ENCODE measurements at places on chromosomes 13 and 19. TPM values are rescaled to one million over a fixed set of nuclear protein-coding genes. Genes with fewer than 3 reads are reported as not detected.

Gene RCBTB2
- 7.0 TPM for total RNA-seq

Gene CAPN12
- not detected for total RNA-seq

DNA sequence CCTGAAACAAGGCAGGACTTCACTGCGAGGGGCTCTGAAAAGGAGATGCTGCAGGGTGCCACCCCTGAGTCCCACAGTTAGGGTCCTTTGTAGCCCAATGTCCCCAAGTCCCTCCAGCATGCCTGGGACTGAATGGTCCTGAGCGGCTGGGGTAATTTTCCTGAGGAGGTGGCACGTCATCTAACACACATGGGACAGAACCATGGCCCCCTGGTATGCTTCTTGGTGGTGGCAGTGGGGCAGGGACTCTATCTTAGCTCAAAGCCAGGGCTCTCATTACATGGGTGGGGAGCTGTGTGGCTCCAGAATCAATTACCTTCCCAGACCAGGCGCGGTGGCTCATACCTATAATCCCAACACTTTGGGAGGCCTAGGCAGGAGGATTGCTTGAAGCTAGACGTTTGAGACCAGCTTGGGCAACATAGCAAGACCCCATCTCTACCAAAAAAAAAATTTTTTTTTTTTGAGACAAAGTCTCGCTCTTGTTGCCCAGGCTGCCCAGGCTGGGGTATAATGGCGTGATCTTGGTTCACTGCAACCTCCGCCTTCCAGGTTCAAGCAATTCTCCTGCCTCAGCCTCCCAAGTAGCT lies 7.9 kb upstream of the SLC7A9 start:
- no peak for DNase-seq

DNA sequence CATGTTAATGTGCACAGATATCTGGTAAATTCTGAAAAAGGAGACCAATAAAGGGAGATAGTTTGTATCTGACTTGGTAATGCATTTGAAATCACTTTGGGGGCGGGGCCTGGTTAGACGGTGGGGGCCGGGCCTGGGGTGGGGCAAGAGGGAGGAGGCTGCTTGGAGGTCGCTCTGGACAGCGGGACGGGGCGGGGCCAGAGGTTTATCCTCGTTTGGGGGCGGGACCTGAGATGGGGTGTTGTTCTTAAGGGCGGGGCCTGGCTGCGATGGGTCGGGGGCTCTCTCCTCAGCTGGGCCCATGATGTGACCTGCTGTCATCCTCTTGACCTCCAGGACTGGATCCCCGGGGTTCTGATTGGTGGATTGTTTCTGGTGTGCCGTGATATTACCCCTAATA lies 4.9 kb upstream of the ZNF808 start:
- DNase-seq: no peak

DNA sequence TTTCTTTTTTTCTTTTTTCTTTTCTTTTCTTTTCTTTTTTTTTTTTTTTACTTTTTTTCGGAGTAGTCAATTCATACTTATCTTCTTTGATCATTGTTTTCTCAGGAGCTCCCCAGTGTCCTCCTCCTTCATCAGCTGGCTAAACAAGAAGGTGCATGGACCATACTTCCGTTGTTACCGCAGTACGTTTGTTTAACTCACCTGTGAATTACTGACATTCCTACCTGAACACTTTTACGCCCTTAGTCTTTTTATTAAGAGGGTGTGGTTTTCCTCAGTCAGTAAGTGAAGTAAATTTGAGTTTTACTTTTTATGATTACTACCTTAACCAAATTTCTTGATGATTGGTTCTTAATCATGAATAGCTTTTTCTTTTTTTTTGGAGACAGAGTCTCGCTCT lies 47.1 kb downstream of the B3GLCT start:
- no peak for DNase-seq

DNA sequence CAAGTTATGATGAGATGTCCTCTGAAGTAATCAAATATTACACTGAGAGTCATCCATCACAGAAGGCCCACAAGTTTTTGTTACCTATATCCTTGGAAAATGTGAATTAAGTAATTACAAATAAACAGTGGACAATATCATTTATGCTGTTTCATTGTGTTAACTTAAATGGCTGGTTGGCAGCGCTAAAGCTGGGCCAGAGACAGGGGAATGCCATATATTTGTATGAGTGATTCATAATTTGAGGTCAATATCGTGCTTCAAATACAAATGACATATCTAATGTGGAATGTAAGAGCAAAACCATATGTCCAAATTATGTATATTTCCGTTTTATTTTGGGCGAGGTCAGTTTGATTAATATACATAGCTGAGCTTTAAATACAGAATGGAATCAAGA lies 1556.2 kb downstream of the SLITRK5 start:
- no peak for DNase-seq

GRCh38 chr19:38163419-38164290 lies 60.4 kb downstream of the DPF1 start:
- DNase-seq: no peak

Measured in H4 (cell line).